BJ (cell line): ENCODE measurements at places on chromosomes 3 and 15. TPM values are rescaled to one million over a fixed set of nuclear protein-coding genes. Genes with fewer than 3 reads are reported as not detected.

- no peak for DNase-seq
These were observed 442 bp downstream of the QTRT2 start for GRCh38 chr3:114057011-114057347.

DNA sequence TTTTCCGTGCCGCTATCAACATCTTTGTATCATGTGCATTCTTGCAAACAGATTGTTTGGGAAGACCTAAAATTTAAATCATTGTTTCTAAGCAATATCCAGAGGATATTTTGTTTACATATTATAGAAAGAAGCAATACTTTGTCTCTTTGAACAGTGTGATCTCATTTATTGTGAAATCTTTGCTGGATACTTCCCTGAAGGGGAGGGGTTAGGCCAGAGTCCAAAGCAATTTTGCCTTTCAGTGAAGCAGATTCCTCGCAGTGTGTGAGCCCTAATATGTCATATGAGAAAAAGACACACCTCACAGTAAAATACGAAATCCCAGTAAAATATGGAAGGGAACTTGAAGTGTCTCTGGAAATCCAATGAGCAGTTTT is 158.7 kb upstream of the SLCO3A1 start:
- no peak for DNase-seq

GRCh38 chr3:149198611-149199010 is 23.0 kb downstream of the CP start:
- DNase-seq, result no peak

GRCh38 chr3:152656972-152657355 is 178.0 kb upstream of the P2RY1 start:
- DNase-seq, result no peak

Gene GLT8D1
- 75.9 and 98.3 TPM in 2 replicates for polyA plus RNA-seq

GRCh38 chr3:53668872-53669271 is 174.5 kb downstream of the CACNA1D start:
- no peak for DNase-seq

Gene GRK7
- not detected in 2 replicates for polyA plus RNA-seq

- DNase-seq, result no peak
These were observed 48.7 kb downstream of the ETV5 start for GRCh38 chr3:186060222-186060621.

Gene SERINC4
- 0.04 TPM in 1 of 2 replicates, not detected in the other for polyA plus RNA-seq

GRCh38 chr15:65423976-65424679 is 1.4 kb upstream of the IGDCC4 start:
- DNase-seq, result no peak

DNA sequence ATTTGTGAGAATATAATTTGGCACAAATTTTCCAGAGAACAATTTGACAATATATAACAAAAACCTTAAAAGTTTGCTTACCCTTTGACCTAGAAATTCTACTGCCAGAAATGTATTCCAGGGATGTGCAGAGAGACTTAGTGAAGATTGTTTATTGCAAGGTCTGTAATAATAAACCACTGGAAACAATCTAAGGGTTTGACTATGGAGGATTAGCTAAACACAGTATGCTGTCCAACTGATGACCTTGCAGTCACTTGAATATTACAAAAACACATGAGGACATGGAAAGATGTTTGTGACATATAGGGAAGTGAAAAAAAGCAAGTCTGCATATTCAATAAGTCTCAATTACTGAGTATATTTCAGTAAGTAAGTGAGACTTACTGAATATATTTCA is 48.1 kb upstream of the CDV3 start:
- DNase-seq, result no peak

GRCh38 chr3:98612996-98613517 is 19.6 kb upstream of the CPOX start:
- no peak for DNase-seq

GRCh38 chr3:23960649-23961048 is 15.6 kb downstream of the NR1D2 start:
- no peak for DNase-seq
